ENCODE measurements at places on chromosomes 6 and 20.

DNA sequence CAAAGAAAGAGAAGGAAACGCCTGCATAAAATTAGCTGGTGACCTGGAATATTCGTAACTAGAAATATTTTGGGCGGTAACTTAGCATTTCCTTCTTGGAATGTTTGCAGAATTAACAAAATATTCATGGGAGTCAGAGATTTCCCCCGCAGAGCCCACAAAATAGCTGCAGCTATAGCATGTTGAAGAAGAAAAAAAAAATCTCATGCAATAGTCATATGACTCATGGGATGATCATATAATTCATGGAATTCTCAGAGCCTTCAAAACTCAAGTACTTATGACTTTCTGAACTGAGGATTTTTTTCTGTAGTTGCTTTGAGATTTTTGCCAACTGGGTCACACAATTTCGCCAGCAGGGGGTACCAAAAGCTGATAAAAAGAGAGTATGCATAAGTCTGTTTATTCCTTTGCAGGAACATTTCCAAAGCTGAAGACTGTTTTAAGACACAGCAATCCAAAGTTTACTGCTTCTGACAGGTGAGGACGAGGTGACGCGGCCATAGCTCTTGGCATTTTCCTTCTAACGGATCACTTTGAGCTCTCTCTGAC, 586.0 kb upstream of the CHD6 start:
- no peak for DNase-seq

DNA sequence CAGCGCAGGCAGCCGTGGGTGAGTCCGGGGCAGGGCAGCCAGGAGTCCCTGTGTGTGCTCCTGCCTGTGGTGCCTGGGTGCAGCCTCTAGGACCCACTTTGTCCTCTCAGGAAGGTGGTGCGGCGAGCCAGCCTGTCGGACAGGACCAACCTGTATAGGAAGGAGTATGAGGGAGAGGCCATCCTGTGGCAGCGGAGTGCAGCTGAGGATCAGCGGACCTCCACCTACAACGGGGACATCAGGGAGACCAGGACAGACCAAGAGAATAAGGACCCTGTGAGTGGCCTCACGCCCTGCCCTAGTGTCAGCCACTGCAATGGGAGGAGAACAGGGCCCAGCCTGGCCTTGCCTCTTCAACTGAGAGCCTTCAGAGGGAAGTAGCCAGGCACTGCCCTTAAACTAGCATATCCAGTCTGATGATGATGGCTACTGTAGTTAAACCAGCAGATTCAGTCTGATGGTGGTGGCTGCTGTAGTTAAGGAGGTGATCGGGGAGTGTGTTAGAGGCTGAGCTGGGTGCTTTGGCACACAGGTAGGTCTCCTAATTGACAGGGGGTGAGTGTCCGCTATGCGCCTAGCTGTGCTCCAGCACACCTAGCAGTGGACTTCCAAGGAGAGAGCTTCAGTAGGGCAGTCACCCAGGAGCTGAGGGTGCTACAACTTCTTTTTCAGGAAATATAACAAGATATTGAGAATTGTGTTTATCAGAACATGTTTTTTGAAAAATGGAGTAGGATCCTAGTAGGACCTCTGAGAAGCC, 18.1 kb upstream of the FAM83D start:
- no peak for DNase-seq

DNA sequence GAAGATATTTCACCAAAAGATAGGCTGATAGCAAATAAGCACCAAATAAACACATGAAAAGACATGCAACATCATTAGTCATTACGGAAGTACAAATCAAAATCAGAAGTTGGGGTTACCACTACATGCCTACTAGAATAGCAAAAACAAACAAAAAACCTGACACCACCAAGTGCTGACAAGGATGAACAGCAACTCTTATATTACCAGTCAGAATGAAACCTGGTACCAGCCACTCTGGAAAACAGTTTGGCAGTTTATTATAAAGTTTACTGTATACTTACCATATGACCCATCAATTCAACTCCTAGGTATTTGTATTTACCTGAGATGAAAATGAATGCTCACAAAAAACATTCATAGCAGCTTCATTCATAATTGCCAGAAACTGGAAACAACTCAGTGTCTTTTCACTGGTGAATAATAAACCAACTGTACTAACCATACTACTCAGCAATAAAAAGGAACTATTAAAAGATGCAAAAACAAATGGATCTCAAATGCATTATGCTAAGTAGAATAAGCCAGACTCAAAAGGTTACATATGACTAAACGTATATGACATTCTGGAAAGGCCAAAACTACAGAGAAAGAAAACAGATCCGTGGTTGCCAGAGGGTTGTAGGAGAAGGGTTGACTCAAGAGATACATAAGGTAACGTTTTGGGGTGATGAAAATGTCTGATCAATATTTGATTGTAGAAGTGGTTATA, 33.0 kb downstream of the NUP153 start:
- no peak for DNase-seq

DNA sequence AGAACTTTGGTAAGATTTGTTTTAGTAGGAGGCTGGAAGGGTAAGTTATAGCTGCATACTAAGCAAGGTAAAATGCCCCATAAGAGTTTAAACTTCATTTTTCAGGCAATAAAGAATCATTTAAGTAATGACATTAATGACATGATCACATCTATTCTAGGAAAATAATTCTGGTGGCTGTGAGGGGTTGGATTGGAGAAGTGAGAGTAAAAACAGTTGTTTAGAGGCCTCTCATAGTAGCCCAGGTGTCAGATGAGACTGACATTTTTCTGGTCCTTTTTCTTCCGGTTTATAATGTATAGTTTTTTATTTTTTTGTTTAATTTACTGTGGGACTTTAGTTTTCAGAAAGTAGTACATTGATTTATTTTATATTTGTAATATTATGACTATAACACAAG, 40.8 kb downstream of the ITCH start:
- no peak for DNase-seq

DNA sequence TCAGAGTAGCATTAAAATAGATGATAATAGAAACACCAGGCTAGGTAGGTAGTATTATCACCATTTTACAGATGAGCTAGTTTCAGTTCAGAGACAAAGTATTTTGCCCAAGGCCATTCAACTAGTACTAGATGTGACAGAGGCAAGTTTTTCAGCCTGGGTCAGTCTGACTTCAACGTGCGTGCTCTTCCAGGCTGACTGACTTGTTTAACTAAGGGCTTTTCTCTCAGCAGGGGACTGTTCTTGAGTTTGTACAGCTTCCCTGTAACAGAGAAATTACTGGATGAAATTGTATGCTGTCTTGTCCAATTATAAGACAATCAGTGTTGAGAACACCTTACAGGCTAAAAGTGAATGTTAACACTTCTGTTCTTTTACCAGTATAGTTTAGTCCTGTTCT, 333.5 kb upstream of the MAN1A1 start:
- no peak for DNase-seq

- no peak for DNase-seq
Measured at GRCh38 chr6:40066372-40066771, 132.1 kb upstream of the MOCS1 start.

DNA sequence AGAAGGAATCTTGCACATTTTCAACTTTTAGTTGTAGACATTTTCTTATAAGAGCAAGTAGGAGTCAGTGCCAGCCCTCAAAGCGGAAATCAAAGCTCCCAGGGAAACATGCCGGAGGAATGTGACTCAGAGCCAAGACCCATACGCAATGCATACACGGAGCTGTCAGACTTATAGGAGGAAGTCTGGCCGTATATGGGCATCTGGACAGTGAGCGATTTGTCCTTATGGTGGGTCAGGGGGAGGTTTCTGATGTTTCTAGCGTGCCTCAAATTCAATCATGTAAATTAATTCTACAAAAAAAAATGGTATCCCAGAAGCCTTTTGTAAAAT, 3.6 kb upstream of the CCN2 start:
- DNase-seq = no peak

DNA sequence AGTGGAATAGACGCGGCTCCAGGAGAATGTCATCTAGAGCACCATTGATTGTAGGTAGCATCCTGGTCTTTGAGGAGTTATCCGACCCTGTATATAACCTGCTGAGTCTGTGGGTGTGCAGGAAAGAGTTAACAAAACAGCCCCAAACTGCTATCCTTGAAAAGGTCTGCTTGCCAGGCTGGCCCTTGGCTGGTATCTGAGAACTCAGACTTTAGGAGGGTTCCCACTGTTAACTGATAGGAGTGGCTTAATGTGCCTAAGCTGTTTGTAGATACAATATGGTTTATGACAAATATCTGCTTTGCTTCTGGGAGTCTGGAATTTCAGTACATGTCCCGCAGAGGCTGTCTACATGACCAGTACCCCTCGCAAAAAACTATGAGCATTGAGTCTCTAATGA, 27.6 kb upstream of the MCUR1 start:
- DNase-seq = no peak

DNA sequence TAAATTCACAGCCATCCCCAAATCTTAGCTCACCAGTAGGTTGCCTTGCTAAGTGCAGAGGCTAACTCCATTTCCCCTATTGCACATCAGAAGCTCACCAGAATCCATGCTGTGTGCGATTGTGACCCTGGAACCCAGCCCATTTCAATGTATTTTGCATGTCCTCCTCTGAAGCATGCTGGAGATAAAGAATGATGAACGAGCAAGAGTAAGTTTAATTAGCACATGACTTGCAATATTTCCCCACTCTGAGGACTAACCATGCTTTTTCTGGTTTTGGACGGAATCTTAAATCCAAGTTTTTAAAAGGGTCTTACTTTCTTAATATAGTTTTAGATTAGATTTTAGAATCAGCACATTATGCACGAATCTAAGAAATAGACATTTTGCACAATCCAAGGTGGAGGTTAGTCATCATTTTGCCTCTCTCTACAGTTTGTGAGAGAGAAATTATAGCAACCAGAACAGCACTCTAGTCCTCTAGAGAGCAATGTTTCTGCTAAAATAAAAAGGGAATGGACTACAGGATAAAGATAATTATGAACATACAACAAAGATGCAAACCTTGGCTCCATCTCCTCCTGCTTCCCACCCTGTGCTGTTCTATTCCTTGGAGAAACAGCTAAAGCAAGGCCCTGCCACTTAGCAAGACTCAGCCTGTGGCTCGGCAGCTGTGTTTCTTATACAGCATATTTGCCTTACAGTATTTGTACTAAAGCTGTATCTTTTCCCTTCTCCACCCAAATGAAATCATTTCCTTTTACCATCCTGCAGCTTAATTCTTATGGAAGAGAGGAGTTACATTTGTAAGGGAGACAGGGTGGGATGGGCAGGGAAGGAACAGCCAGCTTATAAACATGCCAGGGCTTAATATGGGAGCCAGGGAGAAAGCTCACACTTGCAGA, 24.9 kb upstream of the LAMA4 start:
- DNase-seq = no peak

DNA sequence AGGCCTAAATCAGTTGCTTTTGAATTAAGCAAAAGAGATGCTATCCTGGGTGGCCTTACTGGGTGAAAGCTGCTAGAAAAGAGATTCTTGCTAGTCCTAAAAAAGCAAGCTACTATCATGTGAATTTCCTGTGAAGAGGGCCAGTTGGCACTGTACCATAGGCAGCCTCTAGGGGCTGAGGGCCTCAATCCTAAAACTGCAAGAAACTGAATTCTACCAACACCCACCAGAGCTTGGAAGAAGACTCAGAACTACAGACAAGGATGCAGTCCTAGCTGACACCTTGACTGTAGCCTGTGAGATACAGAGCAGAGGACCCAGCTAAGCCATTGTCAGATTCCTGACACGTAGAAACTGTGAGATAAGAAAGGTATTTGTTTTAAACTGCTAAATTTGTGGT, 24.5 kb downstream of the CLIC5 start:
- DNase-seq = no peak

All from activated CD4-positive, alpha-beta T cell treated with anti-CD3 and anti-CD28 coated beads, Interleukin-2, amount 50 U/mL, for 1 hour (primary cell).